A549 (cell line): ENCODE measurements at places on chromosomes 2 and 18. TPM values are rescaled to one million over a fixed set of nuclear protein-coding genes. Genes with fewer than 3 reads are reported as not detected.

- DNase-seq, result no peak
Observed at GRCh38 chr18:55413474-55413873, 174.5 kb downstream of the TCF4 start.

GRCh38 chr2:114699423-114699944, 257.0 kb downstream of the DPP10 start:
- no peak for DNase-seq

- DNase-seq, result no peak
Observed at GRCh38 chr2:106965611-106966010, 79.6 kb upstream of the ST6GAL2 start.

DNA sequence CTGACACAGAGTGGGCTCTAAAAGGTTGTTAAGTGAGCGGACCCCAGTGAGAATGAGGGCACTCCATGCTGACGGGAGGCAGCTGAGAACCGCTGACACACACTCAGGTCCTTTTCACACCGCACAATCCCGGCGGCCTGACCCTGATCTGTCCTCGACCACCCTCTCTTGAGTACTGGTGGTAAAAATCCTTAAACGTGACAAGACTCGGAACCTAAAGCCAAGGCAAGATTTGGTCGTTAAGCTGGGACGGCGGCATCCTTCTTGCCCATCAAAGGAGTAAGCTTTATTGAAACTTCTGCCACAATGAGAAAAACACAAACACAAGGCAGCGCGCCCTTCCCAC, 569 bp downstream of the TMX3 start:
- peak; percentile 6 for DNase-seq

Gene CHRNG
- not detected in 3 replicates for polyA plus RNA-seq

DNA sequence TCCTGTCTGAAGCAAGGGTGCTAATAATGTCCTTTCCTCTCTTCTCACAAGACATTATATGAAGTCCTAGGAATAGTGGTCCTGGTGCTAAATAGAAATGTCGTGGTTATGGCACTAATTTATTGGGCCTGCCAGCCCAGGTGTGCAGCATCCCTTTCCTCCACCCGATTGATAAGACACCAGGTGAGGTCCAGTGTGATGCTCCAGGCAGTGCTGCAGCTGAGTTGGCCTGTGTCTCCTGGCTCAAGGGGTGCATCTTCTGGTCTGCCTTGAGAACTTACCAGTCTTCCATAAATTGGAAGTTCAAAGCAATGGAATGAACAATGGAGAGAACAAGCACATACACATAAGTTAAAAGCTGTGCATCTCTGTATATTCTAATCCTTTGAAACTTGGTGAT, 26.9 kb downstream of the CRIM1 start:
- no peak for DNase-seq

Gene SKA1
- polyA plus RNA-seq, result 11.9 to 15.2 TPM (median 12.5 TPM) in 3 replicates

DNA sequence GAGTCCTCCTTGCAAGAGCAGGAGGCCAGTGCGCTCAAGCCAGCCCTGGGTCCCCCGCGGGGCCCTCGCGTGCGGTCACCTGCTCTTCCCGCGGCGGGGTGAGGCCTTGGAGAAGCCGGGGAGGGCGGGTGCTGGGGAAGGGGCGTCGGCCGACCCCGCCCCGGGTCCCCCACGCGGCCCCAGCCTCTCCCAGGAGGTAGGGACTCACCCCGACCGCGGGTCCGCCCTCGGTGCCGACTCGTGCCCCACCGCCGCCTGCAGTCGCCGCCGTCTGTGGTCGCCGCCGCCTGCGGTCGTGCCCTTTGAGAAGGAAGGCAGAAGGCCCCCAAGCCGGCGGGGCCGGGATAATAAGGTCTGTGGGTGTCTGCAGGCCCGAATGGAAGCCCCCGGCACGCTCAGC, 32.7 kb downstream of the SERPINB8 start:
- DNase-seq, result no peak

DNA sequence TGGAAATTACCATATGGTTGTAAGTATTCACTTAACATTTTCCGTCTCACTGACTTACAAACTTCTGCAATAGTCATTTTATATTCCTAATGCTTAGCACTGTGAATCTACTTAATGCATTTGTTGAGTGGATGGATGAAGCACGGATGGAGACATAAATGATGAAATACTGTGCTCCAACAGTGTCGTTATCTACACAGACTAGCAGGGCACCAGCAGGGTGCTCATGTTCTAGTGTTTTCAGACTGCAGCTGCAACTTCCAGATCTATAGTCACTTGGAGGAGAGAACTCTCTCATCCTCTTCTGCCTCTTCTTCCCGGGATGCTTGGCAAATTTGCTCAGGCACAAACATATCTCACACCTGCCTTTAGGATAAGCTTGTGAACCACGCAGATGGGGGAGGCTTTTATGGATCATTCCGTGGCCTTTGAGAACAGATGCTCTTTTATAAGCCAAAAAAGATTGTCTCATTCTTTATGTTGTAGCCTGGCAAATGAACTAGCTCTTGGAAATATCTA, 797.7 kb downstream of the MBD2 start:
- DNase-seq, result no peak

- no peak for DNase-seq
Observed at GRCh38 chr18:59606193-59607077, 90.8 kb downstream of the CCBE1 start.

Gene UGT1A3
- polyA plus RNA-seq, result 0.08 to 0.23 TPM (median 0.17 TPM) in 3 replicates

Gene ERMN
- polyA plus RNA-seq, result not detected in 3 replicates

DNA sequence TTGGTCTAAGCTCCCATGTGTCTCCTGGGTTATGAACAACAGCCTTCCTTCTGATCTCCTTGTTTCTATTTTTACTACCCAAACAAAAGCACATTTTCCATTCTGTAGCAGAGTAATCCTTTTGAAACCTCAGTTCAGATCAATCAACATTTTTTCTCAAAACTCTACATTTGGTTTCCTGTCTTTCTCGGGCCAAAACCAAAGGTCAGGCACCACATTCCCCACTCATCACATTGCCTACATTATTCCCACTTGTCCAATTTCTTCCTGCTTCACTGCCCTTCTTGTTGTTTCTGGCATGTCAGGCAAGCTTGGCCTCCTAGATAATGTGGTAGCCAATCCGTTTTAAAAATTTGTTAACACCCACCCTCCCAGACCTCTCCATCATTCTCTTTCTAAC, 196.8 kb downstream of the PPP1R1C start:
- no peak for DNase-seq

Gene KHK
- polyA plus RNA-seq, result 7.6 to 8.5 TPM (median 8.3 TPM) in 3 replicates

Gene NOSTRIN
- 1.9 to 2.8 TPM (median 2.5 TPM) in 3 replicates for polyA plus RNA-seq
